KBM-7 (cell line): ENCODE measurements at places on chromosomes 3 and 15.
A peak's percentile ranks its signal among the peaks of the same experiment; 100 is the strongest.

- peak; percentile 54 for DNase-seq
These were observed 11.4 kb downstream of the CLK3 start for GRCh38 chr15:74626752-74627692.

- peak; percentile 1 for DNase-seq
These were observed 330.8 kb upstream of the AGTR1 start for GRCh38 chr3:148366743-148367410.

GRCh38 chr3:184481984-184482671 is 79.5 kb upstream of the EPHB3 start:
- DNase-seq = no peak

GRCh38 chr3:151445273-151446001 is 15.4 kb downstream of the IGSF10 start:
- peak; percentile 92 for DNase-seq

DNA sequence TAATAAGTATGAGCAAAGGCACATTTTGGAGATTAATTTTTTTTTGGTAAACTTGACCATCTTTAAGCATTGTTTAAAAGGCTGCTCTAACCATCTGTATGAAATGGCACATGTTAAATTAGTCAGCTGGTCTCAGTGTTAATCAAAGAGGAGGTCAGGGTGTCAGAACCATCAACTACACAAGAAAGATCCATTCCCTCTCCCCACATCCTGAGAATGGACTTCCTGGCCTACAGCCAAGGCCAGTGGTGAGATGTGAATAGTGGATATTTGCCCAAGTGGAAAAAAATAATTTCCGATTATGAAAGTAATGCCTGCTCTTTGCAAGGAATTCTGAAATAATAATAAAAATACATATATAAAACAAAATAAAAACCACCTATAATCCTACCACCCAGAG is 641.7 kb downstream of the NR2F2 start:
- no peak for DNase-seq

GRCh38 chr15:96042734-96043224 is 287.7 kb upstream of the NR2F2 start:
- DNase-seq = peak; percentile 38

GRCh38 chr3:150945226-150946032 is 27.1 kb downstream of the CLRN1 start:
- DNase-seq = no peak

- DNase-seq = no peak
These were observed 91.9 kb downstream of the NAALADL2 start for GRCh38 chr3:174951034-174951433.

GRCh38 chr3:111618945-111619344 is 23.8 kb upstream of the ZBED2 start:
- no peak for DNase-seq

DNA sequence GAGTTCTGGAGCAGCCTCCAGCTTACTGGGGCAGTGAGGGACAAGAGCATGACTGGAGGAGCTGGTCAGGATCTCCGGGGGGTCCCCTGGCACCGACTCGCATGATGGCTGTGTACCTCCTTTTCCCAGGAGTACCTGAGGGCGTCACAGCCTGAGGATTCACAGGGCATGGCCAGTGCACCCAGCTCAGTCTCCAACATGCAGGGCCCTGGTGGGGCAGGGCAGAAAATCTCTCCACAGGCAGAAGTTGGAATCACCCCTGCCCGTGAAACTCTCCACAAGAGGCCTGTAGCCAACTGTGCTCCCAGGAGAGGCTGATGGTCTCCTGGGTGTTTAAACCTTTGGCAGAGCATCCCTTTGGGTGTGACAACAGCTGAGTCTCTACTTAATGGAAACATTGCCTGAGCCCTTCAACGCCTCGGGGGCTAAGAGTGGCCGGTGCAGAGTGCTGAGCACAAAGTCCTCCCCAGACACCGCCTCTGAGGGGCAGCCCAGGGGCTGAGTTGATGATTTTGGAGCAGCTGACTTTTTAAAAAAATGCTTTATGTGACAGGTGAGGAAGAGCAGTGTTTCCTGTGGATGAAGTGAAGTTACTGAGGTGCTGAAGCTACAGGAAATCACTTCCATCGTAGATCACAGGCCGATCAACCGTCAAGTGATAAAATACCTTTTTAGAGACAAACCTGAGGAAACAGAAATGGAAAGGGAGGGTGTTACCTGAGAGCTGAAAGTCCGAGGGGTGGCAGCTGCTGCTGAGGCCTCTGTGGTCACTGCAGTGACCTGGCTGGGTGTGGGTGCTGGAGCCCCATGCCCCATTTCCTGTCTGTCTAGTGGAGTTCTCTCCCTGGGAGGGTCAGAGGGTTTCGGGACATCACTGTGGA is 21.9 kb upstream of the CXCR6 start:
- no peak for DNase-seq

DNA sequence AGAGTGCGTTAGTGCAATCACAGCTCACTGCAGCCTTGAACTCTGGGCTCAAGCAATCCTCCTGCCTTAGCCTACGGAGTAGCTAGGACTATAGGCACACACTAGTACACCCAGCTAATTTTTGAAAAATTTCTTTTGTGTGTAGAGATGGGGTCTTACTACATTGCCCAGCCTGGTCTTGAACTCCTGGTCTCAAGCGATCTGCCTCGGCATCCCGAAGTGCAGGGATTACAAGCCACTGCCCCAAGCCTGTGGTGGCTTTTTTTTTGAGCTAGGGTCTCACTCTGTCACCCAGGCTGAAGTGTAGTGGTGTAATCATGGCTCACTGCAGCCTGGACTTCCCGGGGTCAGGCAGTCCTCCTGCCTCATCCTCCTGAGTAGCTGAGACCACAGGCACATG is 17.1 kb downstream of the PCCB start:
- no peak for DNase-seq

- peak; percentile 83 for DNase-seq
These were observed 102.7 kb upstream of the CHD2 start for GRCh38 chr15:92797168-92798052.

DNA sequence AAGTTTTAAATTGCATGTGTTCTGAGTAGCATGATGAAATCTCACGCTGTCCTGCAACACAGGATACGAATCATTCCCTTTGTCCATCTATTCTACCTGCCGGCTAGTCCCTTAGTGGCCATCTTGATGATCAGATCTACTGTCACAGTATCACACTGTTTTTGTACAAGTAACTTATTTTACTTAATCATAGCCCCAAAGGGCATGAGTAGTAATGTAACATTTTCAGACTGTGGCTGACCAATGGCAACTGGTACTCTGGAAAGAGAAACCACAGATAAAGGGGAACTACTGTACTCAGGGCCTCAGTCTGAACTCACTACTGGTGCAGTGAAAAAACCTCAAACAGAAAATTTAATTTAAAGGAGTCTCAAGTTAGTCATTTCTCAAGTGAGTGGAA is 127.3 kb upstream of the MRPL3 start:
- peak; percentile 25 for DNase-seq

GRCh38 chr3:105260385-105260784 is 106.3 kb upstream of the ALCAM start:
- no peak for DNase-seq

GRCh38 chr3:195802795-195803194 is 8.9 kb downstream of the MUC4 start:
- peak; percentile 94 for DNase-seq

- DNase-seq = peak; percentile 43
These were observed 109.9 kb upstream of the GAP43 start for GRCh38 chr3:115513416-115513800.

- no peak for DNase-seq
These were observed 224.3 kb downstream of the SNRPN start for GRCh38 chr15:25178835-25179672.

GRCh38 chr3:61723038-61723437 is 161.7 kb downstream of the PTPRG start:
- DNase-seq = no peak

DNA sequence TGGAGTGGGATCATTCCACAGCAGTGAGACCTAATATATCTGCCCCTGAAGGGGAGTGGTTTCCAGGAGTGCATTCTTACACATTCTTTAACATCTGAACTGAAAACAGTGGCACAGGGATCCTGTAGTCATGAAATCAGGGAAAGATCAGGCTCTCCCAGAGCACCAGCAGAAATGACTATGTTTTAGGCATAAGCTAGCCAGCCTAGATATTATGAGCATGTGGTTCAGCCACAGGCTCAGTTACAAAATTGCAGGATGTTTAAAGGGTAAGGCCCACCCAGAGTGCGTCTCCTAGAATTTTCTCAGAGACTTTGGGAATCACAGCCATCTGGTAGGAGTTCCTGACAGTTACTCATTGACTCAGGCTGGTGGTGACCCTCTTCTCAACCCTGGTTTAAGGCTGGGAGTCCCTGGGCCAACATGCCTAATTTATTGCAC is 20.9 kb downstream of the FSTL1 start:
- DNase-seq = no peak

DNA sequence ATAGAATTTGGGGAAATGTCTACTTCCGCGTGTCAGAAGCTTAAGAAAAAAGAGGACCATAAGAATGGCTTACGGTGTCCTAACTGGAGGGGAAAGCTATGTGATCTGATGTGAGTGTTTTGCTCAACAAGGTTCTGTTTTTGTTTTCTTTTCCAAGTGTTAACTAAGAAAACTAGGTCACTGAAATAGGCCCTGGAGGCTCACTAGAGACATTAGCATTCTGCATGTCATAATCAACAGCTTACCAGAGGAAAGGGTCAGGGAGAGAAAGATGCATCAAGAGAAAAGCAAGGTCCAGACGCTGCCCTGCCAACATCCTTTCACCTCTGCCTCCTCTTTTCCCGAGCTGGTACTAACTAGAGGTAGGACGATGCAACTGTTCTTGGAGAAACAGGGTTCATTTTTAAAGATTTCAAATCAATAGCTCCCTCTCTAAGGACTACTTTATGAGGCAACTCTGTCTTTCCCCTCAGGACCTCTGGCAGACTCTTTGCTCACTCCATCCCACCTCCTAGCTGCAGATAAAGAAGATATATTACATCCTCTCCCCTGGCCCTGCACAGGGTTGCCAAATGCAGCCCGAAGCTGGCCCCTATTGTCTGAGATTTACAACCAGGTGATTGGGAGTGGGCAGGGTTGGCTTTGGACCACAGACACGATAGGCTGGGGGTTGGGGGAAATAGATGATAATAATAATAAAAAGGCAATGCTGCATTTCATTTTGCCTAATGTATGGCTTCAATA is 209.9 kb upstream of the SLC2A2 start:
- no peak for DNase-seq

- peak; percentile 51 for DNase-seq
These were observed 459.4 kb downstream of the GBE1 start for GRCh38 chr3:81302045-81302444.

DNA sequence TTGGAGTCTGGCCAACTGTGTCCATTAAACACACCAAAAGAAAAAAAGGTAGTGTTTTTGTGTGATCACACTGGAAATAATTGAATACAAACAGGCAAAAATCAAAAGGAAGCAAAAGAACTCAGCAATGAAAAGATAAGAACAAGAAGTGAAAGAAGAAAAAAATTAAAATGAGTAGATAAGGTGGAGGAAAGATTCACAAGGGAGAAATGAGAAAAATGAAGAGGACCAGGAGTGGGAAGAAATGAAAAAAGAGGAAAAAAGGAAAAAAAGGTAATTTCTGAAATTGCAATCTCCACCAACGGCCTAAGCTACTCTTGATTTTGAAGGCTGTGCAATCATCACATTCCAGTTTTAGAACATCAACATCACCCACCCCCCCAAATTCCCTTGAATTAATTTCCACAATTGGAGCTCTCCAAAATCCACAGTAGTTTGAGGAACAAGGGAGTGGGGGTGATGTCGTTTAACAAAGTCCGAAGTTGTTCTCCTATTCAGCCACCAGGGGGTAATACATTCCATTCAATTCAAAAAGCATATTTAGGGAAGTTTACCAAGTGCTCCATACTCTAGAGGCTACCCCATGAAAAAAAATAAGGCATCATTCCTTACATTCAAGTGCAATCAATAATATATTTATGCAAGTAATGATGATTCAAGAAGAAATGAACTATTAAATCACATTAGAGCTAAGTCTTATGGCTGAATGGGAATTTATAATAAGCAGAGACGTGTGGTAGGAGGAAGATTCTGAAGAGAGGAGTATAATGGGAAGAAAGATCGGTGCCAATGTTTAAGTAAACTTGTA is 37.4 kb downstream of the ZNF860 start:
- peak; percentile 79 for DNase-seq

- no peak for DNase-seq
These were observed 79.4 kb downstream of the POLR2M start for GRCh38 chr15:57785959-57786358.

DNA sequence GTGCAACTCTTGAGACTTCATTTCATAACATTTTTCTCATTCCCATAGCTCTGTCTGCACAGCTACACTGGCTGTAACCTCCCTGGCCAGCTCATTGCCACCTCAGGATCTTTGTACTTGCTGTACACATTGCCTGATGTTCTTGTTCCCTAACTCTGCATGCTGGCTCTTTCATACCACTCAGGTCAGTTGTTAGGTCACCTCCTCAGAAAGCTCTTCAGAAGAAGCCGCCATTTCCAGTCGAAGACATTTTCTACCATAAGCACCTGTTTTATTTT is 176.2 kb downstream of the AKAP13 start:
- DNase-seq = no peak

DNA sequence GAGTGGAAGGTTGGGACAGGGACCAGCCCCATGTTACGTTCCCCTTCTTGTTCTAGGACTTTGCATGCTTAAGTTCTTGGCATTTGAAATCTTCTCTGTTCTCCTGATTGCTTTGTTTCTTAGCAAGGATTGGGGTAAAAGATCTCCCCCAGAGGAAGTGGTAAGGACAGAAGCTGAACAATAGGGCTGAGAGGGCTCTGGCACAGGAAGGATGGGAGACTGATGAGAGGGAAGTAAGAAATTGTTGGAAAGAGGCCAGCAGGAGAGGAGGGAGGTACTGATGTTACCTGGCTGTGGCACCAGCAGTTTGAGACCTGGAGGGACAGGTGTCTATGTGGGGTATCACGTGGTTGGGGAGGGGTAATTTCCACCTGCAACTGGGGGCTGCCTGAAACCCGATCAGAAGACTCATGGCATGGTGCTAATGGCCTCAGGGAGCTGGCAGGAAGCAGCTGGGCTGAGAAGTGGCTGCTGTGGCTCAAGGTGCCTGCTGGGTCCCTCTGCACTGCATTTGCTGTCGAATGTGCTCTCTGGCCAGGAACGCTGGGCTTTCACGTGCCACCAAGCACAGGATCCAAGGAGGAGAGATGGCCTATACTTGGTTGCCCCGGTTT is 108.4 kb downstream of the LSM3 start:
- DNase-seq = peak; percentile 54

DNA sequence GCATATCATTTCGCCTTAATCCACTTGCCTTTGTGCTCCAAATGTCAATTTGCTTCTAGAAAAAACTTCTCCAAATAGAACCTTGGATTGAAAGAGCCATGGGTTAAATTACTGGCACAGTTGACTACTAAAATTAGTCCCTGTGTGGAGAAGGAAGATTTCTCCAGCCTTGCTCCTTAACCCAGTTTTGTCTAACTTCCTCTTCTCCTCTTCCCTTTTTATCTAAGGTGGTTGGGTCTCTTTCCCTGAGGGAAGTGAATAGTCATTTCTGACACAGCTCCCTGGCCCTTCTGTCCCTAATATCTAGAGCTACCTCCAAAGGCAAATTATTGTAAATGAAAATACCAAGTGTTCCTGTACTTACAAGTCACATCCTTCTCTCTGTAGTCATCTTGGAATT is 527.9 kb upstream of the TBL1XR1 start:
- peak; percentile 76 for DNase-seq

- DNase-seq = no peak
These were observed 21.8 kb upstream of the EDEM1 start for GRCh38 chr3:5165698-5166097.
